ENCODE measurements at places on chromosomes 16 and 17. TPM values are rescaled to one million over a fixed set of nuclear protein-coding genes. Genes with fewer than 3 reads are reported as not detected.

- DNase-seq: no peak
These were observed 17.8 kb upstream of the TMEM219 start for GRCh38 chr16:29943846-29944799.

DNA sequence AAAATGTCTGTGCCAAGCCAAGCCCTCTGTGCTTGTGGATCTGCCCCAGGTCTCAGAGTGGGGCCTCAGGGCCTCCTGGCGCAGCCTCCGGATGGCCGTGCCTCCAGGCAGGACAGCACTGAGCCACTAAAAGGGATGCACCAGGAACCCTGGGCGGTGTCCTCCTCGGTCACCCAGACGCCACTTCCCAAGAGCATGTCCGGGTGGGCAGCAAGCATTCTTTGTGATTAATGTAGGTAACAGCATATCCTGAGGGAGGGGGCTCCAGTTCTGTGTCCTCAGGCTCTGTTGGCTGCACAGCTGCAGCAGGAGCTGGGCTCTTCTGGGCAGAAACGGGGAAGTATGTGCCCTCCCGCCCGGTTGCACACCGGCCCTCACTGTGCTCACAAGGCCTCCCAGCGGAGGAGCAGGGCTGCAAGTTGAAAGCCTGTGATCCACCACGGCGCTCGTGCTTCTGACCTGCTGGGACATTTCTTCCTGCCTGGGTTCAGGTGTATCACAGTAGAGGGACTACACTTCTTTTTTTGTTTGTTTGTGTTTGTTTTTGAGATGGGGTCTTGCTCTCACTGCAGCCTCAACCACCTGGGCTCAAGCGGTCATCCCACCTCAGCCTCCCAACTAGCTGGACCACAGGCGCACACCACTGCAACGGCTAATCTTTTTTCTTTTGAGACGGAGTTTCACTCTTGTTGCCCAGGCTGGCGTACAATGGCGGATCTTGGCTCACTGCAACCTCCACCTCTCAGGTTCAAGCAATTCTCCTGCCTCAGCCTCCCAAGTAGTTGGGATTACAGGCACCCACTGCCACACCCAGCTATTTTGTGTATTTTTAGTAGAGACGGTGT, 37.9 kb upstream of the CHMP6 start:
- no peak for DNase-seq

- DNase-seq: no peak
These were observed 88.4 kb downstream of the SOCS1 start for GRCh38 chr16:11167581-11167980.

DNA sequence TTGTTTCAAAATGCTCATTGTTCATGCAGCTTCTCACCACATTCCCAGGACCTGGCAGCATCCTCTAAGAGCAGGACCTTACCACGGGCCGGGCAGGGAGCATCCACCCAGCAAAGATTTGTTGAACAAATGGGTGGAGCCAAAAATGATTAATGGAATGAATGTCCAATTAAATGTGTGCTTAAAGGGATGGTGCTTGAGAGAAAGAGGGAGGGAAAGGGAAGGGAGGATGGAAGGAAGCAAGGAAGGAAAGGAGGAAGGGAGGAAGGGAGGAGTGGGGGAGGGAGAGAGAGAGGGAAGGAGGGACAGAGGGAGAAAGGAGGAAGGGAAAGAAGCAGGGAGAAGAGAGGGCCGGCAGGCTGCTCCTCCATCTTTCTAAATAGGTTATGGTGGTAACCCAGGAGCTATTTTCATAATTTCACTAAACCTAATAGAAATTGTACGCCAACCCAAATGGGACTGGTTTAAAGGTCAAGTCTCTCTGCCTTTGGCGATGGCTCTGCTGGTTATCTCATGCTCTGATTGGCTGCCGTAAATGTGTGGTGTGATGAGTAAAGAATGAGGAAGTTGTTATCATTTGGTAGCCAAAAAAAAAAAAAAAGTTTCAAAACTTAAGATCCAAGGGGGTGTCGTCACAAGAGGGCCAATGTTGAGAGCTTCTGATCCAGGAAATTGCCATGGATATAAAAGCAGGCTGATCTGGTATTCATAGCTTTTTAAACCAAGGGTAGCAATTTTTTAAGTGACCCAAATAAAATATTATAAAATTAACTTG, 126.7 kb upstream of the FOXF1 start:
- no peak for DNase-seq

- no peak for DNase-seq
These were observed 283.5 kb downstream of the C16orf95 start for GRCh38 chr16:87033541-87034300.

PYDC1 gene
- total RNA-seq: not detected

ATP2C2 gene
- 0.86 TPM for total RNA-seq

GRCh38 chr17:72359811-72360210, 239.0 kb downstream of the SOX9 start:
- DNase-seq: no peak

GCGR gene
- 0.40 TPM for total RNA-seq

GRCh38 chr17:16947470-16947869, 24.4 kb downstream of the TNFRSF13B start:
- no peak for DNase-seq
